ELF-1 (cell line): ENCODE measurements at places on chromosomes 5 and 9.

DNA sequence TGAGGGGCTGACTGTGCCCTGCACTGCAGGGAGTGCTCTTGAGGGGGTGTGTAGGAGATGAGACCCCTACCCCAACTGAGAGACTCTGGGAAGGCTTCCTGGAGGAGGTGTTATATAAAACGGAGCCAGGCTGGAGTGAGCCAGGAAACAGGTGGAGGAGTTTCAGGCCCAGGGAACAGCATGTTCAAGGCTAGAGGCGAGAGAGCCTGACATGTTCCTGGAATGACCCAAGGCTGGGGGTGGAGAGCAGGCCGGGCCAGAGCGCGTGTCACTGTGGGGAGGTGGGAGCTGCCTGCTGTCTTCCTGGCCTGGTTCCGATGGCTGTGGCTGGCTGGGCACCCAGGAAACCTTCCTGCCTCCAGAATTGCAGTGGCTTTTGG lies 48.7 kb downstream of the RXRA start:
- DNase-seq, result no peak

DNA sequence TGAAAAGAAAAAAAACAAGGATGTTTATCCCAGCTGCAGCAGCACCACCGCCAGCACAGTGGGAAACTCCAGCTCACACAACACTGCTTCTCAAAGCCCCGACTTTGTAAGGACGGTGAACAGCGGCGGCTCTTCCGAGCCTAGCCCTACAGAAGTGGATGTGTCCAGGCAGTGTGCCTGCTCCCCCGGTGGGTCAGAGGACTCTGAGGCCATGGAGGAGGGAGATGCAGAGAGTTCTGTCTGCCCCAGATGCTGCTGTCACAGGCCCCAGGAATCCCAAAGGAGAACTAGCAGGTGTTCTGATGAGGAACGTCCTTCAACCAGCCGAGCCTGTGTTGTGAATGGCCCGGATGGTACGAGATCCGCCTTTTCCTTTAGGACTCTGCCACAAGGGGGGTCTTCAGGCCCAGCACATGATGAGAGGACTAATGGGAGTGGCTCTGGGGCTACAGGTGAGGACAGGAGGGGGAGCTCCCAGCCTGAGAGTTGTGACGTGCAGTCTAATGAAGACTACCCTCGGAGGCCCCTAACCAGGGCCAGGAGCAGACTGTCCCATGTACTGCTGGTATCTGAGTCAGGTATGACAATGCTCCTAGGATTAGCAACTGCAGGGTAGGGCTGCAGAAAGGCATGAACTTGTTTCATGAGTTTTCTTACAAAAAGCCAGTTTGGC lies 43.7 kb downstream of the FBXO38 start:
- no peak for DNase-seq

DNA sequence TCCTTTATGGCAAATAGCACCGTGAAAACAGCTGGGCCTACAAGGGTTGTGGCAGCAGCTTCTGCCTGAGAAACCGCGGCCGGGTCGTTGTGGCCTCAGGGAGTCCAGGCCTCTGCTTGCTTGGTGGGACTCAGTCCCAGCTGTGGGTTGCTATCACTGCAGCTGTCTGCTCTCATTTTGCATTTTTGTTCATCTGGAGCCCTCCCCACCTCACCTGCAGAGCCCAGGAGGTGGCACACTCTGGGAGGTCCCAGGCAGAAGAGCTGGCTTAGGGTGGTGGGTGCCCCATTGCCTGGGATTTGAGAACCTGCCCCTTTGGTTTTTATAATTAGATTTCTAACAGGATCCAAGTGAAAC lies 138.4 kb downstream of the GADD45G start:
- no peak for DNase-seq

DNA sequence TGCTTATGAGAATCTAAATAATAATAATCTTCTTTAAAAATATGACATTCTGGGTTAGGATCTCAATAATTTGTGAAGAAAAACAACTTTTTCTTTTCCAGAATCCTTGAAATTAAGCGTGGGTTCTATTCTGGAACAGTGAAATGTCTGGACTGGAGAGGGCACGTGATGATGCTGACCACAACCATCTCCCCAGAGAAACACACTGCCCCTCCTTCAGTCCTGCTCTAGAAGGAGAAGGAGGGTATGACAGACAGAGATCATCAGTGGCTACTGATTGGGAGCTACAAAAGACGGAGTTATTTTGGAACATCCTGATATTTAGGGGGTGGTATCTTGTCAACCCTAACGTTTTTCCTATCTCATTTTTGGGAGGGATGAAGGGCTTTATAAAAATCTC lies 40.2 kb downstream of the MEF2C start:
- DNase-seq, result no peak

- no peak for DNase-seq
Observed at GRCh38 chr5:98064118-98064685, 709.3 kb upstream of the RGMB start.

DNA sequence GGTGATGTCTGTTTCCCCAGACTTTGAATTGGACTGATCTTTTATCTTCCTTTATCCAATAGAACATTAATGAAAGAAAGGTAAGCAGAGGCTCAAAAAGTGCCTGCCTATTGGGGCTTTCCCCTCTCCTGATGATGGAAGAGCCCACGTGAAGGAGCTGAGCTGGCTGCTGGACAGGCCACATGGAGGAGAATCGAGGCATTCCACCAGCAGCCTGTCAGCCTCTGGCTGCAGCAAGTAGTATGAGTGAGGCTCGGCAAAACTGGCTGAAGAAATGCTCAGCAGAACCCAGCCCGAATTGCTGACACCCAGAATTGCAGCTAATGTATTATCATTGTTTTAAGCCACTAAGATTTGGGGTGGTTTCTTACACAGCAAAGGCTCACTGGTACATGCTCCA lies 66.5 kb upstream of the STC2 start:
- DNase-seq, result no peak

DNA sequence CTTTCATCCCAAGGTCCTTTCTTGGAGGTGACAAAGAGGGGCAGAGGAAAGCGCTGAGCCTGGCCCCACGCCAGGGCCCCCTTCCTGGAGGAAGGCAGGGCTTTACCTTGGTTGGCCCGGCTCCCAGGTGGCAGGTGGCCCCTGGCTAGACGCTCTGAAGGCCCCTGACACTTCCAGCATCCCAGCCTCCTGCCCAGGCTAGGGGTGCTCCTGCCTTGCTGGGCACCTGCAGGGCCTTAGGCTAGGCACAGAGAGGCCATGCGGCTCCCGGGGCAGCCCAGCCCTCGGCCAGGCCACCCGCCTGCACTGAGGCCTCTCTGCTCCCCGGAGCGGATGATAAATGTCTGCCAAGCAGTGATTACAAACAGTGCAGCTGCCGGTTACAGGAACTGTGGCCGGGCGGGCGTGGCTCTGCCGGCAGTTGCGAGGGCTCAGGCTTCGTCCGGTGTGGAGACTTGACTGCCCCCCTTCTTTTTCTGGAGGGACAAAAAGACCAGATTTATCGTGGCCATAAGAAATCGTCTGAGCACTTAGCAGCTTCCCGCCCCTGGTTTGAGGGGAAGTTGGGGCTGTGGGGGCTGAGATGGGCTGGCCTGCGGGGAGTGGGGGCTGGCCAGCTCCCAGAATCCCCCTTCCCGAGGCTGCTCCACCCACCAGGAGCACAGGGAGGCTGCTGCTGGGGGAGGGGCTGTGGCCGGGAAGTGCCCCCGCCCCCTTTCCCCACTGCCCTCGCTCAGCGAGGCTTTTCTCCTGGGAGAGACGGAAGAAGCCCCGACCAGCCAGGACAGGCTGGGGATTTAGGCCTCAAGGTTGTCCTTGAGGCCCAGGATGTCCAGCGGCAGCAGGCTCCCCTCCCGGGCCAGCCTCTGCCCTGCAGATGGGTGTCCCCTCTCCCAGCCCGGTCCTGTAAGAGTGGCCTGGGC lies 31.6 kb upstream of the UBAC1 start:
- peak; percentile 91 for DNase-seq

- no peak for DNase-seq
Observed at GRCh38 chr5:83077662-83078261, 415 bp downstream of the XRCC4 start.

GRCh38 chr5:158552241-158552640 lies 547.5 kb downstream of the EBF1 start:
- no peak for DNase-seq

- DNase-seq, result no peak
Observed at GRCh38 chr9:121648172-121648571, 3.3 kb upstream of the DAB2IP start.

DNA sequence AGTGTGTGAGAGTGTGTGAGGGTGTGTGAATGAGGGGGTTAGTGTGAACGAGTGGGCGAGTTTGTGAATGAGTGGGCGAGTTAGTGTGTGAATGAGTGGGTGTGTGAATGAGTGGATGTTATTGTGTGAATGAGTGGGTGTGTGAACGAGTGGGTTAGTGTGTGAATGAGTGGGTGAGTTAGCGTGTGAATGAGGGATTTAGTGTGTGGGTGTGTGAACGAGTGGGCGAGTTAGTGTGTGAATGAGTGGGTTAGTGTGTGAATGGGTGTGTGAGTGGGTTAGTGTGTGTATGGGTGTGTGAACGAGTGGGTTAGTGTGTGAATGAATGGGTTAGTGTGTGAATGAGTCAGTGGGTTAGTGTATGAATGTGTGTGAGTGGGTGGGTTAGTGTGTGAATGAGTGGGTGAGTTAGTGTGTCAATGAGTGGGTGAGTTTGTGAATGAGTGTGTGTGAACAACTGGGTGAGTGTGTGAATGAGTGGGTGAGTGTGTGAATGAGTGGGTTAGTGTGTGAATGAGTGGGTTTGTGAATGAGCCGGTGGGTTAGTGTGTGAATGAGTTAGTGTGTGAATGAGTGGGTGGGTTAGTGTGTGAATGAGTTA lies 37.5 kb downstream of the NKD2 start:
- DNase-seq, result no peak

GRCh38 chr5:156375895-156376495 lies 49.0 kb downstream of the SGCD start:
- DNase-seq, result no peak

DNA sequence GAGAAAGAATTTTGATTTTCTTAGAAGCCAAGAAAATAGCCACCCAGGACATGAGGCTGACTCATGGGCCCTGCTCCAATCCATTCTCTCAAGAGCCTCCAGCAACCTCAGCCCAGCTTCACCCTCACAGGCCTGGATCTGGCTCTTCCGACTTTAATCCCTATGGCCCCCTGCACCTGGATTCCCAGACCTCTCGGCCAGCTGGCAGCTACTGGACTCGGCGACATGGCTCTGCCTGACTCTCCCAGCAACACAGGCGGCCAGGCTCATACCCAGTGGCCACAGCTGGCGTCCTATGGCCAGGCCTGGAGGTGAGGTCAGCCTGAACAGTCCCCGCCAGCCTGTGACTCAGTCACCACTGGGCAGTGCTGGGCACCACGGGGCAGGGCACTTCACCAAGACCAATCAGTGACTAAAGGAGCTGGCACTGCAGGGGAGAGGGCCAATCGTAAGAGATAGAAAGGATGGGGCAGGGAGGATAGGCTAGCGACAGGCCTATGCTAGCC lies 6.2 kb upstream of the PDLIM4 start:
- no peak for DNase-seq

DNA sequence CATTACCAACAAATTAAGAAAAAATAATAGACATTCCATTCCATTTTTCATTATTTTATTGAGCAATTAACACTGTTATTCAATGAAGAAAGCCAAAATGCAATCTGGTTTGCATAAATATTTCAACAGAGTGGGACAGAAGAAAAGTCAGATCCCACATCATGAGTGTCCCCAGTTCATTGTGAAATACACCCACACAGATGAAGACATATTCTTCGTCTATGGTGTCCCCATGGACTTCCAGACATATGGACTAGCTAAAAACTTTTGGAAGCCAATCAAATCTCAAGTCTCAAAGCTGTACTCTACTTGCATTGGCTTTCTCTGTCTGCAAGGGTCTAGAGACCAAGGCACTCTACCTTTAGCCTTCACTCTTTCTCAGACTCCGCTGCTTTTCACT lies 194.3 kb downstream of the SEMA5A start:
- DNase-seq, result no peak

- DNase-seq, result peak; percentile 94
Observed at GRCh38 chr5:177496727-177497291, 595 bp downstream of the PDLIM7 start.

- no peak for DNase-seq
Observed at GRCh38 chr5:173564106-173564505, 52.3 kb downstream of the BOD1 start.

DNA sequence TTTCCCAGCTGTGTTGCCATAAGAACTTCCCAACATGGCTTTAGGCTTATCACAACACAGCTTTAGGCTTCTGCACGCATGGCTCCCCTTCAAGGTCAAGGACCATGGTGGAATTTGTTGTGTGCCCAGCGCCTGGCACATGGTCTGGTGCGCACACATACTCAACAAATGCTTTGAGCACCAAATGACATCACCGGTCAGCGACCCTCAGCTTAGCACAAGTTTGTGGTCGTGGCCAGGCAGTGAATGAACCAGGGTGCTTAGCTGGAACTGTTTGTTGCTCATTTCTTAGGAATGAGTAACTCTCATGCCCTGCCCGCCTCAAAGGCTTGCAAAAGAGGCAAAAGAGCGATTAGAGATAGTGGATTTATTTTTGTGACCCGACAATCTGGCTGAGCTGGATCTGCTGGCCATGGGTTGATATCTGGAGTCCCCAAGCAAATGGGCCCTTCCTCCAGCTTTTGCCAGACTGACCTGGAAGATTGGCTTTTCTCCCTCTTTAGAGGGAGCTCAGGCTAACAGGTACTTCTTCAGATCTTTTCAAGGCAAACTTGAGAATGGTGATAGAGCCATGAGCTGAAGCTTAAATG lies 58.9 kb downstream of the DAP start:
- DNase-seq, result peak; percentile 61

- DNase-seq, result no peak
Observed at GRCh38 chr5:117769877-117770276, 1195.3 kb upstream of the SEMA6A start.

GRCh38 chr9:125785248-125785751 lies 38.1 kb downstream of the PBX3 start:
- DNase-seq, result no peak

DNA sequence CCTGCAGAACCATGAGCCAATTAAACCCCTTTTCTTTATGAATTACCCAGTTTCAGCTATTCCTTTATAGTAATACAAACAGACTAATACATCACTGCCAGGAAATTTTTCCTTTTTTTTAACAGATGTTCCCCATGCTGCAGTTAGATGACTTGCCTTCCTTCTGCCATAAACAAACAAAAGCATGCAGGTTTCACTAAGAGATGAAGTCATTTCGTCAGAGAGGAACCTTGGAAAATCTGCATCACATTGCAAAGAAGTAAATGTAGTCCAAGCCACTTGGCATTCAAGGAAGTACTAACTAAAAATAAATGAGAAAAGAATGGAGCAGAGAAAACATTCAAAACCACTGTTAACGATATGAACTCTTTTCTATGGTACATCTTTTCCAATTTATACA lies 194.1 kb upstream of the EFNA5 start:
- DNase-seq, result no peak

GRCh38 chr9:2161661-2162060 lies 146.5 kb downstream of the SMARCA2 start:
- no peak for DNase-seq

DNA sequence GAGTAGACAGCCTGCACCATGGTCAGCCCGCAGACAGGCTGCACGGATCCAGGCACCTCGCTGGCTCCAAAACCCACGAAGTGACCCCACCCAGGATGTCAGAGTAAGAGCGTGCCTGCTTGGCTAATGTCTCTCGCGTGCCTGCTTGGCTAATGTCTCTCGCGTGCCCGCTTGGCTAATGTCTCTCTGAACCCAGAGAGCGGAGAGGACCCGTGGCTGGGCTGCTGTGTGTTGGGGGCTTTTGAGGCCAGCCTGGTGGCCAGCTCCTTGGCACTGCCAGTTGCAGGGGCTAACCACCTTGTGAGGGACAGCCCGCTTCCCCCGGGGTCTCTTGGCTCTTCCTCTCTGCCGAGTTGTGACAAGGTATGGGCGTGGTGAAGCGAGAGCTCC lies 8.9 kb upstream of the RXRA start:
- no peak for DNase-seq

- no peak for DNase-seq
Observed at GRCh38 chr5:1201327-1202025, at the start of gene SLC6A19. TSS of gene SLC6A19 (plus strand) at chr5:1201595. CDS start at chr5:1201651, 56 bp downstream.

GRCh38 chr5:73095564-73096238 lies 24.7 kb upstream of the TMEM171 start:
- DNase-seq, result no peak
